ENCODE measurements at places on chromosomes 12 and 14. TPM values are rescaled to one million over a fixed set of nuclear protein-coding genes. Genes with fewer than 3 reads are reported as not detected.

GYS2 gene
- polyA plus RNA-seq = not detected

SLC8A3 gene
- polyA plus RNA-seq = not detected

MYF6 gene
- not detected for polyA plus RNA-seq

UBR7 gene
- polyA plus RNA-seq = 43.4 TPM

SLC25A47 gene
- not detected for polyA plus RNA-seq

SIX1 gene
- not detected for polyA plus RNA-seq

PNMA1 gene
- 23.8 TPM for polyA plus RNA-seq

TMED8 gene
- polyA plus RNA-seq = 2.6 TPM

GUCY2C gene
- not detected for polyA plus RNA-seq

SLC17A8 gene
- polyA plus RNA-seq = not detected

SRGAP1 gene
- not detected for polyA plus RNA-seq

RHOJ gene
- polyA plus RNA-seq = not detected

PRH2 gene
- polyA plus RNA-seq = not detected

C1R gene
- polyA plus RNA-seq = 3.9 TPM

KLRG1 gene
- polyA plus RNA-seq = 569 TPM

STXBP6 gene
- not detected for polyA plus RNA-seq

KRT5 gene
- not detected for polyA plus RNA-seq

GPR33 gene
- not detected for polyA plus RNA-seq

INSM2 gene
- not detected for polyA plus RNA-seq

TDRD9 gene
- polyA plus RNA-seq = 1.2 TPM

RTL1 gene
- polyA plus RNA-seq = not detected

SH2B3 gene
- polyA plus RNA-seq = 0.08 TPM

CERS5 gene
- 104 TPM for polyA plus RNA-seq

ZFYVE1 gene
- 5.4 TPM for polyA plus RNA-seq

SMIM41 gene
- polyA plus RNA-seq = not detected

KRT77 gene
- polyA plus RNA-seq = not detected

GALNT8 gene
- not detected for polyA plus RNA-seq

AP4S1 gene
- polyA plus RNA-seq = 5.0 TPM

TCL1A gene
- polyA plus RNA-seq = 3.2 TPM

RERGL gene
- not detected for polyA plus RNA-seq

CISTR gene
- not detected for polyA plus RNA-seq

ADGRD1 gene
- not detected for polyA plus RNA-seq

TAS2R9 gene
- not detected for polyA plus RNA-seq

AQP2 gene
- polyA plus RNA-seq = not detected
